Upper lobe of left lung (tissue), 6 donors: ENCODE measurements at places on chromosomes 1 and 21. TPM values are rescaled to one million over a fixed set of nuclear protein-coding genes. Genes with fewer than 3 reads are reported as not detected.

TAS1R1 gene
- 0.15 TPM for total RNA-seq

DAB1 gene
- 0.20 TPM for total RNA-seq

PRKAA2 gene
- total RNA-seq, result 2.1 TPM

COL9A2 gene
- 4.9 TPM for total RNA-seq

CITED4 gene
- 36.5 TPM for total RNA-seq

RCSD1 gene
- total RNA-seq, result 23.0 TPM

CYP4Z1 gene
- 6.3 TPM for total RNA-seq

CGN gene
- total RNA-seq, result 106 TPM

DNA sequence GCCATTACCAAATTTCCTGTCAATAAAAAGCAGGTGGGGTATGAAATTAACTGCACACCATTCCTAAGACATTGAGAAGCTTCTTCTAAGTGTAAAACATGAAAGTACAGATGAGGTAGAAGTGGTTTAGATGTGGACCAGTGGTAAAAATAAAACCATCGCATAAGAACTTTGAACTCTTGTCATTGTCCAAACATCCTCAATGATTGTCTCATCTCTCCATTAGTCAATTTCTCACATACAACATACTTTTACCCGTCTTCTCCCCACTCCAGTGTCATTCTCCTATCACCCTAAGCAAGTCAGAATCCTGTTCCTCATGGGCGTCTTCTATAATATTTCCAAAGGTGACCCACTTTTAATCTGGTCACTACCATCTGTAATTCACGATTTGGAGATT, 24.3 kb upstream of the SLC19A2 start:
- no peaks in the 10 kb centered on the region for H3K36me3 ChIP-seq
- no peak overlapping the region for H3K27ac ChIP-seq
- H3K4me1 ChIP-seq, result peaks cover under 1% of the 10 kb centered on the region
- DNase-seq, result no peak

- no peaks in the 10 kb centered on the region for H3K4me1 ChIP-seq
- H3K27ac ChIP-seq, result no peak overlapping the region
- DNase-seq, result no peak
- H3K27me3 ChIP-seq, result no peaks in the 10 kb centered on the region
- H3K4me3 ChIP-seq, result no peak overlapping the region
Observed at GRCh38 chr1:47624531-47624930, 186.7 kb downstream of the FOXD2 start.

DNA sequence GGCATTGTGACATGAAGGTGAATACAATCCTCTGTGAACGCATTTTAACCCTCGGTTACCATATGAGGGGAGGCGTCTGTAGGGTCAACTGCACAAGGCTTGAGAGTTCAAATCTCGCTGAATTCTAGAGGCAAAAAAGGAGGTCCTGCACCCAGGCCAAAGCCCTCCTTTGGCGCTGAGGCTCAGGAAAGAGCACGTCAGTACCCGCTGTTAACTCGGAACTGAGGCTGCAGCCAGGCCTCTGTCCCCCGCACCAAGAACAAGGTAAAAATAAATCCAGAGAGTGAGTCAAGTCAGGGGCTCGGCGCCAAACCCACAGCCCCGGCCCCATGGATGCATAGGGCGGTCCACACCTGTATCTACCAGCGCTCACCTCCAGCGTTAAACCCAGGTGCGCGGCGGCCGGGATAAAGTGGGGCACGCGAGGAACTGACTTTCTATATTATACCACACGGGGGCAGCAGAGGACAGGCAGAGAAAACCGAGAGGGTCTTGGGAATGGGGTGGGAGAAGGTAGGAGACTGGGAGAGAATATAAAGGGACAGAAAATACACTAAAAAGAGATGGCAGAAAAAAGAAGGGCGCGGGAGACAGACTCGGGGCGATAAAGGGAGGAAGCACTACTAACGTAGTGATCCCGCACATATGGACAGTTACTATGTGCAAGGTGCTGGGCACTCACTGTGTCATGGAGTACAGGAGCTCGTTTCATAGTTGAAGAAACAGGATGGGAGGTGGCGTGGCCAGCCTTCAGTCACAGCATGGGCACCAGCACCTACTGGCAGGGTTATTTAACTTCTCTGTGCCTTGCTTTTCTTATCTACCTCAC, 54.9 kb downstream of the DMRTA2 start:
- H3K4me3 ChIP-seq, result no peak overlapping the region
- H3K36me3 ChIP-seq, result no peaks in the 10 kb centered on the region
- peak; percentile 78 for DNase-seq

- no peak for DNase-seq
- no peaks in the 10 kb centered on the region for H3K36me3 ChIP-seq
- H3K4me1 ChIP-seq, result no peaks in the 10 kb centered on the region
Observed at GRCh38 chr1:47417170-47418044, 1.3 kb downstream of the FOXE3 start.

DNA sequence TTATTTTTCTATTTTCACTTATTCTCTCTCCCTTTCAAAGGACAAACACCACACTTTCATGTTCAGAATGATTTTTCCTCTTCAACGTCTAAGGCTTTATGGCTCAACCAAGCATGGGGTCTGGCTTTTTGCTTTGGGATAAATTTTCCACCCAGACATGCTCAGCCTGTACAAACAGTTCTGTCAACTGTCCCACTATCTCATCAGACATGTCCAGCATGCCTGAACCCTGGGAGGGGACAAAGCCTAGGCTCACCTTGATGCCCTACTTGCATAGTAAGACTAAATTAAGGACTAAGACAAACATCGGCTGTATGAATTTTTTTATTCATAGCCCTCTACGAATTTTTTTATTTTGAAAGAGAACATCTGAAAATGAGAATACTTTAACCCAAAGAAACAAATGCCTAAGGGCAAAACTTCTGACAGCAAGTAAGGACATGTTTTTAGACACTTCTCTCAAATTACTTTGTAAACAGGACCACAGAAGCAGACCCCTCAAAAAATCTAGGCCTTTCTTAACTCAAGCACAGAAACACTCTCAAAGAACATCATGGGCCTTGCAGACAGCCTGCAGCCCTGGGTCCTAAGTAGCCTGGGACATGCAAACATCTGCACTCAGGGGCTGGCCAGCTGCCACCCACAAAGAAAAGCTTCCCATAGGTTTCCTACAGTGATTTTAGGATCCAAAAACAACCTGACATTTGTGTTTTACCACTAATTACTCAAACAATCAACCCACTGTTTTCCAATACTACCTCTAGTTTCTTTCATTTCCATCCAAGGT, 72.3 kb upstream of the PALMD start:
- no peak overlapping the region for H3K27ac ChIP-seq
- no peaks in the 10 kb centered on the region for H3K36me3 ChIP-seq
- DNase-seq, result no peak
- H3K27me3 ChIP-seq, result no peaks in the 10 kb centered on the region
- H3K4me3 ChIP-seq, result no peak overlapping the region

GRCh38 chr1:225483818-225484656, 56.2 kb upstream of the LBR start:
- no peaks in the 10 kb centered on the region for H3K4me1 ChIP-seq
- H3K27ac ChIP-seq, result no peak overlapping the region
- no peak for DNase-seq

DNA sequence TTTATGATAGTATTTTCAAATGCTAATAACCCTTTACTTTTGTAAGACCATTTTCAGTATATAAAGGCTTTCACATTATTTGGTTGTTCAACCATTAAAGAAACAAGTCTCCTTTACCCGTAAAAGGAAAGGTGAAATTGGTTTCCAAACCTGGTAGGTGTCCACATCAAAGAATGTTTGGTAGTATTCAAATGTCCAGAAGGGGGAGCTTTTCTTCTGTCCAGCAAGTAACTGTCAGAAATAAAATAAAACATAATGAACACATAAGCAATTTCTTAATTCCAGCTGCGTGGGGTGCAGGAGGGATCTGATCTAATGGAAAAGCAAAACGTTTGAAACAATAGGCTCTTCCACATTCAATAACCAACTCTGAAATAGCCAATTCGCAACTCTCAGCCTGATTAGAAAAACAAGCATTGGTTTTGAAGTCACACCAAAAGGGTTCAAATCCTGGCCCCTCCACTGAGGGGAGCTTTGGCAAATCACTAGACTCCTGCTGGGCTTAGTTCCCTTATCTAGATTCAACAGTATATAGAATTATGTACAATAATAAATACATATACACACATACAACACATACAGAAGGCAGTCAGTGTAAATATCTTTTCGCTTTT, 11.0 kb downstream of the YIPF1 start:
- H3K27me3 ChIP-seq, result no peaks in the 10 kb centered on the region
- no peak for DNase-seq
- no peak overlapping the region for H3K4me3 ChIP-seq

DNA sequence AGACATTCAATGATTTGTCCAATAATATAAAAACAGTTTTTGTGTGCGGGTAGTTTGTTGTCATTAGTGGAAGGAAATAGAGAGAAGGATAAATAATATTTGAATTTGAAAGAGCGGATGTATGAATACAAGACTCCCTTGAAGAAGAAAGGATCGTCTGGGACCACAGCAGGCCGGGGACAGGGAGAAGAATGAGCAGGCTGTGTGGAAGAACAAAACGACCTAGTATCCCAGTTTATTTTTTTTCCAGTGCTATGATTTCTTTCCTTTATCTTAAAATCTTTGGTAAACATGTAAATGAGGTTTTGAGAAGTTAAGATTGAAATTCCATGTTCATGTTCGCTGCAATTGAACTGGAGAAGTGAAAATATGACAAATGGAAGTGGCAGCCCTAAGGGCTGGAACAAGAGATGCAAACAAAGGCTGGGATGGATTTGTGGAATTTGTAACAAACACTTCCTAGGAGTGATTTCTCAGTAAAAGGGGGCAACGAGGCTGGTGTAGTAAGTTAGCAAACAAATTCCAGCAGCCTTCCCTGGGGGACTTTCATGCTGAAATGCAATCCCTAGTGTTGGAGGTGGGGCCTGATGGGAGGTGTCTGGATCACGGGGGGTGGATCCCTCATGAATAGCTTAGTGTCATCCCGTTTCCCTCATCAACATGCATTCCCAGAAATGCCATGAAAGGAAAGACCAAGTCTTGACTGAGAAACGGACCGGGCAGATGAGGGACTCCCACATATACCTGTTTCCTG, 10.2 kb upstream of the IFI16 start:
- peaks cover 13% of the 10 kb centered on the region for H3K4me1 ChIP-seq
- no peaks in the 10 kb centered on the region for H3K27me3 ChIP-seq
- H3K27ac ChIP-seq, result peak overlapping the region; percentile 91
- no peak for DNase-seq

DNA sequence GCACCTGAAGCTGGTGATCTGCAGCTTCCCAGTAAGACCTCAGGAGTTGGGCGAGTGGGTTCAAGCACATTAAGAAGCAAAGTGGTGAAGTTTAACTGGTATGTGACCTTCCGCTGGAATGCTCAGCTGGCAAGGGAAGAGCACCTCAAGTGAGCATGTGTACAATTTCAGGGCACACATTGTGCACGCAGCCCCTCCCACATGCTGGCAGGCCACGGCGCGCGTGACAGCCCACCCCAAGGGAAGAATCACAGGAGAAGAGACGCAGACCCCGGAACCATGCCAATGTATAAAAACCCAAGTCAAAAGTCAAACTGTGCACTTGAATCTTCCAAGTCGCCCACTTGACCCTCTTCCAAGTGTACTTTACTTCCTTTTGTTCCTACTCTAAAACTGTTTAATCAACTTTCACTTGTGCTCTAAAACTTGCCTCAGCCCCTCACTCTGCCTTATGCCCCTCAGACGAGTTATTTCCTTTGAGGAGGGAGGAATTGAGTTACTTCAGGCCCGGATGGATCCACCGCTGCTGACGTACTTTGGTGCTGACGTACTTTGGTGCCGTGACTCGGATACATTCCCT, 20.0 kb downstream of the LRRC3 start:
- no peaks in the 10 kb centered on the region for H3K4me1 ChIP-seq
- no peak overlapping the region for H3K4me3 ChIP-seq
- no peak overlapping the region for H3K27ac ChIP-seq
- peak; percentile 43 for DNase-seq

DNA sequence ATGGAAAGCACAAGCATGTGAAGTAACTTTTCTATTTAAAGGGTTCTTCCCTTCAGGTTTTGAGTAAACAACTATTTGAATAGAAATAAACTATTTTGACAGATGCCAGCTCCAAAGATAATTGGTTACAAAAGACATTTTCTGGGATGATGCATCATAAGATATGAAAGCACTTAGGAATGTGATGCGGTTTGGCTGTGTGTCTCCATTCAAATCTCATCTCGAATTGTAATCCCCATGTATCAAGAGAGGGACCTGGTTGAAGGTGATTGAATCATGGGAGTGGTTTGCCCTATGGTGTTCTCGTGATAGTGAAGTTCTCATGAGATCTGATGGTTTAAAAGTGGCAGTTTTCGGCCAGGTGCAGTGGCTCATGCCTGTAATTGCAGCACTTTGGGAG, 6.4 kb downstream of the DISP1 start:
- no peak overlapping the region for H3K4me3 ChIP-seq
- H3K4me1 ChIP-seq, result peaks cover 8% of the 10 kb centered on the region
- H3K36me3 ChIP-seq, result no peaks in the 10 kb centered on the region
- no peak overlapping the region for H3K27ac ChIP-seq
- DNase-seq, result no peak

GRCh38 chr1:246110343-246111219, 396.5 kb downstream of the SMYD3 start:
- no peaks in the 10 kb centered on the region for H3K27me3 ChIP-seq
- H3K4me3 ChIP-seq, result no peak overlapping the region
- H3K36me3 ChIP-seq, result no peaks in the 10 kb centered on the region
- H3K27ac ChIP-seq, result peak overlapping the region; percentile 37
